ENCODE measurements at places on chromosomes 3 and 15.

- no peak for DNase-seq
These were observed 10.1 kb upstream of the DCP1A start for GRCh38 chr3:53357458-53357857.

DNA sequence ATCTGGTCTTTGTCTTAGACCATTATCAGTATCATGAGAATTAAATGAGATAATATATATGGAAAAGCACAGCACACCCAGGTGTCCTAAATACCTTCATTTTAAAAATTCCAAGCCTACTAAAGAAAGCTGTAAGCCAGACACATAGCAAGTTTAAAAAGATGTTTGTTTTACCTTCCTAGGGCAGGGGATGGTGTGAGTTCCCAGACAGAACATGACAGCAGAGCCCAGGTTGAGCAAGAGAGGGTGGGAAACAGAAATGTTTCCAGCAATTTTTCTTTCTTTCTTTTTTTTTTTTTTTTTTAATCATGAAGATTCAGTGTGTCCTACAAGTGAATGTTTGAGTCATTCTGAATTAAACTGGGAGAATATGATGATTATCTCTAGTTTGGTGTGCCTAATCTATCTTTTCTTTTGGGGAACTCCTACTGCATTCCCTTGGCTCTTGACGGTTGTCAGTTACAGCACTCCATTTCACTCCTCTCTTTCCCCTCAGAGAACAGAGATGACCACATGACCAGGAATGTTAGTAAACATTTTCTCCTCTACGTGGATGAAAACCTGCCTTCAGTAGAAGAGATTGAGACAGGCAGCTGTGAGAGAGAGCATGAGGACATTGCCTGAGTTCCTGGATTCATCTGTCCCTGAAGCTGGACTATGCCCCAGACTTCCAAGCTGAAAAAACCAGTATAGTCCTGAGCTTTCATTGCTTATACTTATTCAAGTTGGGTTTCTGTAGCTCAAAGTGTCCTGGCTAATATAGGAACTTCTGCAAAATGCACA lies 54.5 kb upstream of the ARL14 start:
- DNase-seq: no peak

- no peak for DNase-seq
These were observed 67.2 kb downstream of the OPA1 start for GRCh38 chr3:193660171-193660570.

DNA sequence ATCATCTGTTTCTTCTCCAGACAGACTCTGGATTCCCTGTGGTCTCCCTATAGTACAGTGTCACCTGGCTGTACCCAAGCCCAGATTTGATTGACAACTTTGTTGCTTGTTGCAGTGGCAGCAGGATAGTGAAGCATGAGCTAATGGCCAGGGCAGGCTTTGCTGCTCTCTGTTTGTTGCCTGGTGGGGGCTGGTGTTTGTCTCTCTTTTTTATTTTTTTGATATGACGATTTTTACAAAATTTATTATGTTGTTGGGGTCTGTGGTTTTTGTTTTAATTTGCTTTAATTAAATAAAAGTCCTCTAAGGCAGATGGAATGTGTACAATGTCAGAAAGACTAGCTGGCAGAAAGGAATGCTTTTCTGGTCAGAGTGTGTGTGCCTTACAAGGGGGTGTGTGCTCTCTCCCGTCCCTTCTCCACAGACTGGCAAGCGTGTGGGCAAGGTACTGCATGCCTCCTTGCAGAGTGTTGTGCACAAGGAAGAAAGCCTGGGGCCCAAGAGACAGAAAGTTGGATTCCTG lies 15.2 kb upstream of the CLEC3B start:
- no peak for DNase-seq

DNA sequence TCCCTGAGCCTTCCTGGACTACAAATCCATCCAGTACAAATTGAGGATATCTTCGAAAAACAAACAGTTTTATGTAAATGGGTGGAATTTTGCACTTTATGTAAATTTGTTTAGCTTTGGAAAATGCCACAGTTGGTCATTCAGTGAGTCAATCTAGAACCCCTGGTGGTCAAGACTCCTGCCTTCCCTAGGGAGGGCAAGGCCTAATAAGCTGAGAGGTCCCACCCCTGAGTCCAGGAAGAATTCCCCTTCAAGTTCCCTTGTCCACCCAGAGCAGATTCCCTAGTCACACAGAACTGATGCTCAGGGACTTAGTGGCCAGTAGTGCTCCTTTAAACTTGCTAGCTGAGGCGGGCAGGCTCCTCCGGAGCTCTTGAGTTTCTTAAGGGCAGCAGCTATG lies 6.1 kb upstream of the RUBCN start:
- DNase-seq: no peak

All from CD8-positive, alpha-beta memory T cell (primary cell).